Mucosa of gallbladder (tissue), 1 donor: ENCODE measurements at places on chromosomes 5 and 9. TPM values are rescaled to one million over a fixed set of nuclear protein-coding genes. Genes with fewer than 3 reads are reported as not detected.

DNA sequence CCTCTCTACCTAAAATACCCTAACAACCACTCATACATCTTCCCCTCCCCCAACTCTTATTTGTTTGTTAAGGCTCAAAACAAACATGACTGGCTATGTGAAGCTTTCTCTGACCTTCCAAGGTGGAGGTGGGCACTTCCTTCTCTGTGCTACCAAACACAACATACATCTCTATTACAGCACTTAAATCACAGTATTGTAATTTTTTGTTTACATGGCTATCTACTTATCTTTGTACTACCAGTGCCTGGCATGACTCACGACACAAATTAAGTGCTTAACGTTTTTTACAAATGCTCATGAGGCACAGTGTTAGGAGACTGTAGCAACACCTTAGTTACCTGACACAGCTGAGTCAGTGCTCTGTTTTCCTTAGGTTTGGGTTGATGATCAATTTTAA lies 18.6 kb downstream of the HOMER1 start:
- DNase-seq, result no peak

DNA sequence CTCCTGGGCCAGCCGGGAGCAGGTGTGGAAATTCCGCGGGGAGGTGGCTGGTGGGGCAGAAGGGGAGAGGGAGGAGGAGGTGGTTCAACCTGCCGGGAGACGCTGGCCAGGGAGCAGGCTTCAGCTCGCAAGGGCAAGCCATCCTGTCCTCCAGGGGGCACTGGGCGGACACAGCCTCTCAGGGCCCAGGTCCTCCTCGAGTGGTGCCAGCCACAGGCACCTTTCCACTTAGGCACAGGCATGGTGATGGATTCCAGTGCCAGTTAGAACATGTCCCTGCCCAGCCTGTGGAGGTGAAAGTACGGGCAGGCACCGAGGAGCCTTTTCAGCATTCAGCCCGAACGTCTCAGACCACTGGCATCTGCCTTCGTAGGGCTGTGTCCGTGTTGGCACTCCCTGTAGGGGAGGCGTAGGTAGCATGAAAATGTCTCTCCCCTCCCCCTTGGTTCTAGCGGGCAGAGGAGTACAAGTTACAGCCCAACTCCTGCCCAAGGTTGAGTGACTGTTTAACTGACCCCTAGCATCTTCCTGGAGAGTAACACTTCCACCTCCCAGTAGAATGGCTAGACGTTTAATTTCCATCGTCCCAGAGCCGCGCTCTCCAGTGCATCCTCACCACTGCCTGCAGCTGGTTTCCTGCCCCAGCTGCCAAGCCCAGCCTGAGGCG lies 48.9 kb downstream of the DAB2IP start:
- peak; percentile 67 for DNase-seq

- peak; percentile 7 for DNase-seq
Measured at GRCh38 chr5:1538276-1538675, 14.5 kb upstream of the LPCAT1 start.

DNA sequence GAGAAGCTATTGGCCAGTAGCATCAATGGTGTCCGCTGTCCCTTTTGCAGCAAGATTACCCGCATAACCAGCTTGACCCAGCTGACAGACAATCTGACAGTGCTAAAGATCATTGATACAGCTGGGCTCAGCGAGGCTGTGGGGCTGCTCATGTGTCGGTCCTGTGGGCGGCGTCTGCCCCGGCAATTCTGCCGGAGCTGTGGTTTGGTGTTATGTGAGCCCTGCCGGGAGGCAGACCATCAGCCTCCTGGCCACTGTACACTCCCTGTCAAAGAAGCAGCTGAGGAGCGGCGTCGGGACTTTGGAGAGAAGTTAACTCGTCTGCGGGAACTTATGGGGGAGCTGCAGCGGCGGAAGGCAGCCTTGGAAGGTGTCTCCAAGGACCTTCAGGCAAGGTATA lies 10.8 kb downstream of the TRIM32 start:
- DNase-seq, result no peak

The ANGPTL2 gene
- total RNA-seq, result 55.2 TPM
